ENCODE measurements at places on chromosomes 6 and 20.

DNA sequence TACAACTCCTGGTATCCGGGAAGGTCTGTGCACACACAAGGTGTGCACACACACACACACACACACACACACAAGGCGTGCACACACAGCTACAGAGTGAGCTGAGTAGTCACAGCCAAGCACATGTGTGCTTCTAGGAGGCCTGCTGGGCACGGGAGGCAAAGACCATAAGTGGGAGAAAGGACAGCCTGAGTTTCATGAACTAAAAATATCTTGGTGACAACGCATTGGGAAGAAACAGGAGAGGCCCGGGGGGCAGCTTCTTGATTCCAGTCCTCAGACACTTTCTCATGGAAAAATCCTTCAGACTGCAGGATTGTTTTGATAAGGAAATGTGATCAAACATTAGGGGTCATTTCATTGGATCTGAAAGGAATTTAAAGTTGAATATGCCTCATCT is 2.6 kb downstream of the TRAF3IP2 start:
- DNase-seq, result no peak

- DNase-seq, result no peak
These were observed 3.3 kb downstream of the TCF21 start for GRCh38 chr6:133891927-133892812.

DNA sequence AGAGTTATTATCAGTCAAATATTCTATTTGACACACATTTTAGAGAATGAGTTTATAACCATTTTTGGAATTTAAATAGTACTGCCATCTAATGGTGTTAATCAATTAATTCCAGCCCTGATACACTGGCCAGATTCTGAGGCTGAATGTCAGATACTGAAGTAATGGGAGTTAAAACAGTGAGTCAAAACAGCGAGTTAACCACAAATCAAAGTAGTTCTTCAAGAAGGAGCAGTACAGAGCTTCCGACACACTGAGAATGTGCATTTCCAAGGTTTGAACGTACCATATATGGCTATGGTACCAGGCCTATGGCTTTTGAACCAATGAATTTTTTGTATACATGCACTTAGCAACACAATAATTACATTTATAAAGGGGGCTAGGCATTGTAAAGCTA is 11.3 kb upstream of the CEP43 start:
- DNase-seq, result no peak

GRCh38 chr20:62738025-62738881 is 29.6 kb downstream of the NTSR1 start:
- no peak for DNase-seq

- DNase-seq, result no peak
These were observed 60.2 kb downstream of the CSE1L start for GRCh38 chr20:49106328-49106727.

DNA sequence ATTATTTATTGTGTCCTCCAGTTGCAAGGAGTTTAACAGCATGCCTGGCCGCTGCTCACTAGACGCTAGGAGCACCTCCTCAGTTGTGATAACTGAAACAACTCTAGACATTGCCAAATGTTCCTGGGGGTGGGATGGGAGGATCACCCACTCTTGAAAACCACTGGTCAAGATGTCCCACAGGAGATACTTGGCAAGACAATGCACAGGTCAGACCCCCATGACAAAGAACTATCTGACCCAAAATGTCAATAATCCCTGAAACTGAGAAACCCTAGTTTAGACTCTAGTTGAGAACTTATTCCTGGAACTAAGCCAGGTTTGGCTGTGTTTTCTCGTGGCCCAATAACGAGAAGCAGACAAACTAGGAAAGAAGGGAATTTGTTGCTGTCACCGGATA is 9.5 kb upstream of the FKBPL start:
- DNase-seq, result no peak

GRCh38 chr6:71531006-71531405 is 242.4 kb downstream of the OGFRL1 start:
- no peak for DNase-seq

All from HuH-7 (cell line).